Breast epithelium (tissue), 4 donors: ENCODE measurements at places on chromosomes 16 and 17. TPM values are rescaled to one million over a fixed set of nuclear protein-coding genes. Genes with fewer than 3 reads are reported as not detected.

The WIPF2 gene
- 10.8 TPM for total RNA-seq

- no peak for DNase-seq
Measured at GRCh38 chr16:84103678-84104077, 13.1 kb downstream of the MBTPS1 start.

The SPATA22 gene
- total RNA-seq = 0.29 TPM

GRCh38 chr17:46790216-46790615, 28.3 kb downstream of the WNT3 start:
- no peak for DNase-seq

- no peak for DNase-seq
Measured at GRCh38 chr17:13154930-13155329, 137.1 kb upstream of the ELAC2 start.

DNA sequence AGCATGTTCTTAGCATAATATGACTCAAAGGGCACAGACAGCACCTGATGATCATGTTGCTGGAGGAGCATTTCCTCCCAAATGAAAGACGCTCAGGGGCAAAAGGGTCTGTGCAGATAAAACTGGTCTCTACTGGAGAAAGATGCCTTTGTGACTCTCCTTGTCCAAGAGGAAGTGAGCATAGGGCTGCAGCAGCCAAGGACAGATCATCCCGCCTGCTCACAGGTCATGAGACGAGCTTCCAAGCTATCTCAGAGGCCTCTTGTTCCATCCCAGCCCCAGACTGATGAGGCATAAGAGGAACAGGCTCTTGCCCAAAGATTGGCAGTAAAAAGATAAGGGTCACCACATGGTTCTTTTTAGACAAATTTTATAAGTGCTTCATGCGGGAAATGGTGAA, 141.8 kb downstream of the KATNIP start:
- no peak for DNase-seq

GRCh38 chr16:56346131-56346890, 79.0 kb downstream of the AMFR start:
- no peak for DNase-seq

DNA sequence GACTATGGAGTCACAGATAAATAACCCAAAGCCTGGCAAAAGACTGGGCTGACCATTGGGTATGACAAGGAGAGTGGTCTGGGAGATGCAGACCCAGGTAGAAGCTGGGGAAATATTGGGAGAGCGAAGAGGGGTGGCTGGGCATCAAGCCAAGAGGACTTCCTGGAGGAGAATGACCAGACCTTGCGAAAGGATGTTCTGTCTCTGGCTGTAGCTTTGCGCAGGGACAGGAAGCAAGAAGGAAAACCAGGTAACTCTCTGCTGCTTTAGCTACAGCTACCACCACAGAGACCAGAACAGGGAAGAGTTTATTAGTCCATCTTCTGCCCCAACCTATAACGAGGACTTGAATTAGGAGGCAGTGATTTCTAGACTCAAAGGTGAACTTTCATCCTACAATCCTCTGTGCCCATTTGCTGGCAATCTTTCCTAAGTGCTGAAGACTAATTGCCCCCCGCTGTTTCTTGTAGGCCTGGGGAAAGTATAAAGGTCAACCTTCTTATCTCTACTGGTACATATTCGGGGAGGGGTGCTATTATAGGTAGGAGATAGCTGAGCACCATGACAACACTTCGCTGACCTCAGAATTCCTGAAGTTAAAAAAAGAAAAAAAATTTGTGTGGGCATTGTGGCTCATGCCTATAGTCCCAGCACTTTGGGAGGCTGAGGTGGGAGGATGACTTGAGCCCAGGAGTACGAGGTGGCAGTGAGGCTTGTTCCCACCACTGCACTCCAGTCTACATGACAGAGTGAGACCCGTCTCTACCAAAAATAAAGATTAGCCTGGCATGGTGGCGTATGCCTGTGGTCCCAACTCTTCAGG, 19.1 kb upstream of the KIFC3 start:
- no peak for DNase-seq

The GP1BA gene
- total RNA-seq = not detected

DNA sequence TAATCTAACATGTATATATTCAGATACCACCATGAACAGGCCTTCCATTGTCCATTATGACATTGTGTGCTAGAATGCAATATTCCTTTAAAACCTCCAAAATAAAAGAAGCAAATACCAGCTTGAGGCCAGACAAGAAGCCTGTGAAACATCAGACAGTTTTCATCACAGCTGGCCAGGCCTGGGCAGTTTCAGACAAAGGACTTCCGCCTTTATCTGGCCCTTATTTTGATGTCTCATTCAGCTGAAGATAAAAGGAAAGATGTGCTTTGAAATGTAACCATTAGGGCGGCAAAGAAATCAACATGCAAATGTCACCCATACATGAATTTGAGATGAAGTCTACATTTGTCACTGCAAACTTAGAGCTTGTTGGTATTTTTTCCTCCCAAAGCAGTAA, 737.5 kb downstream of the KCNJ2 start:
- no peak for DNase-seq

- no peak for DNase-seq
Measured at GRCh38 chr16:50539822-50540710, 8.1 kb upstream of the NKD1 start.

DNA sequence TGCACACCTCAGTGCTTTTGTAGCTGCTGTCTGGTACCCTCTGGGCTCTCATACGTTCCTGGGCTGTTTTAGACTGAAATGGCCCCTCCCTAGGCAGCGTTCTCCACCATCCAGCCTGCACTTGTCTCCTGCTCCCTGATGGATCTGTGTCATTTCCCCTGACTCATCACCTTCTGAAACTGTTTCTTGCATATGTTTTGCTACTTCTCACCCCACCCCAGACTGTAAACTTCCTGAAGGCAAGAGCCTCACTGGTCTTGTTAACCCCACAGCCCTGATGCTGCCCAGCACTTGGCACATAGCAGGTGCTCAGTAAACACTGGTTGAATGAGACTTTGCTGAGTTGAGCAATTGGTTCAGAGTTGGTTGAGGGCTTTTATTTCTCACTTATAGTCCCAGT, 78.7 kb downstream of the CRISPLD2 start:
- no peak for DNase-seq

The NPIPB9 gene
- 6.6 TPM for total RNA-seq

GRCh38 chr16:54473226-54473993, 186.8 kb upstream of the IRX3 start:
- DNase-seq = no peak

DNA sequence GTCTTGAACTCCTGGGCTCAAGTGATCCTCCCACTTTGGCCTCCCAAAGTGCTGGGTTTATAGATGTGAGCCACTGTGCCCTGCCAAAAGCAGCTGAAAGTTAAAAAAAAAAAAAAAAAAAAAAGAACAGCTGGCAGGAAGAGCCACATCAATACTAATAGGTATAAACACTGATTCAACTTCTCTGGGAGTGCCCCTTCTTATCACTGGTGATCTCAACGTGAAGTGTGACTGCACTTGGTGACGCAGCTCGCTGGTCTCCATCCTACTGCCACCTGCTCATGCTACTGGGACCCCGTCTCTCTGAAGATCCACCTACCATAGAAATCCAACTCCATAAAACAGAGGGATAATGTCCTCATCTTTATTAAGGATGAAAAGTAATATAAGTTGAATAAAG, 40.8 kb downstream of the RNF157 start:
- no peak for DNase-seq
